Fibroblast of lung (primary cell): ENCODE measurements at places on chromosomes 4 and X.

- peak; percentile 33 for DNase-seq
These were observed 71.0 kb downstream of the DDX60L start for GRCh38 chr4:168409089-168409801.

GRCh38 chr4:74317616-74318246 lies 9.5 kb downstream of the EPGN start:
- DNase-seq: peak; percentile 75

DNA sequence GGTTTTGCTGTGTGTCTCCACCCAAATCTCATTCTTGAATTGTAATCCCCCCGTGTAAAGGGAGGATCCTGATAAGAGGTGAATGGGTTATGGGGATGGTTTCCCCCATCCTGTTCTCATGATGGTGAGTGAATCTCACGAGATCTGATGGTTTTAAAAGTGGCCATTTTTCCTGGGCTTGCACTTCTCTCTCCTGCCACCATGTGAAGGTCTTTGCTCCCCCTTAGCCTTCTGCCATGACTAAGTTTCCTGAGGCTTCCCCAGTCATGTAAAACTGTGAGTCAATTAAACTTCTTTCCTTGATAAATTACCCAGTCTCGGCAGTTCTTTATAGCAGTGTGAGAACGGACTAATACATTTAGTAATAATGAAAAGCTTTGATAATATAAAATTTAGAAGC lies 46.9 kb downstream of the ANTXR2 start:
- DNase-seq: peak; percentile 16

GRCh38 chr4:159608436-159608835 lies 505.6 kb downstream of the RAPGEF2 start:
- DNase-seq: no peak

DNA sequence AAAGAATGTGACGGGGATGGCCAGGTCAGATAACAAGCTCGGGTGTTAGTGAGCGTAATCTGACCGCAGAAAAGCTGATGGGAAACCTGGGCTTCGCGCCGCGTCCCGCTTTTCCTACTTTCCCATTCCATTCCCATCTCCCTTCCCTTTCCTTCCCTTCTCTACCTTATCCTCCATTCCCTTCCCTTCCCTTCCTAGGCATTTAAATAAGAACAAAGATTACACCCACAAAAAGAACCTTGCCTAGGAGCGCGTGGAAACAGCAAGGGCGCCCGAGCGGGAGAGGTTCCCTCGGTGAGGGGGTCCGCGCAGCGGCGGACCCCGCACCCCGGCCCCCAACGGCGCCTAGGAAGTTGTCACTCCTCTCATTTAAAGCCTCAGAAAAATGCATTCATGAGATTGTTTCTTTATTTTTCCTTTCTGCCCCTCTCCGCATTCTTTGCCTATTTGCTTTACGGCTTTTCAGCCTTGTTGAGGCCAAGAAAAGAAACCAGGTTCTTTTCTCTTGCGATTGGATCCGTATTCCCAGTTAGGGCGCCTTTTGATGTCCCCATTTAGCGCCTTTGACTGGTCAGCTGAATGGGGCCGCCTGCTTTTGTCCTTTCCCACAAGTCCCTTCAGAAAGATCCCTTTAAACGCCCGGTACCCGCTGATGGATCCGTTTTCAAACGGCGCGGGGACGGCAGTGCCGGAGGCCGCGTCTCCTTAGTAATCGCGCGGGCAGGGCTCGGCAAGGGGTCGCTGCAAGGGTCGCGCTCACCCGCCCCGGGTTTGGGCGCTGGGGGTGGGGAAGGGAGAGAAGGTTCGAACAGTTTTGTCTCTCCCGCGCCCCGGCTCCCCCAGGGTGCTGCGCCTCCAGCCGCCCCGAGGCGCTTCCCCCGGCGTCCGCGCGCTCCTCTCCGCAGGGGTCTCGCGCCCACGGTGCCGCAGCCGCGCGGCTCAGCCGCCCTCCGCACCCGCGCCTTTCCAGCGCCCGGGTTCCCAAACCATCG lies 54.1 kb upstream of the TMEM33 start:
- DNase-seq: no peak

GRCh38 chr4:110949542-110949941 lies 326.7 kb upstream of the PITX2 start:
- no peak for DNase-seq

DNA sequence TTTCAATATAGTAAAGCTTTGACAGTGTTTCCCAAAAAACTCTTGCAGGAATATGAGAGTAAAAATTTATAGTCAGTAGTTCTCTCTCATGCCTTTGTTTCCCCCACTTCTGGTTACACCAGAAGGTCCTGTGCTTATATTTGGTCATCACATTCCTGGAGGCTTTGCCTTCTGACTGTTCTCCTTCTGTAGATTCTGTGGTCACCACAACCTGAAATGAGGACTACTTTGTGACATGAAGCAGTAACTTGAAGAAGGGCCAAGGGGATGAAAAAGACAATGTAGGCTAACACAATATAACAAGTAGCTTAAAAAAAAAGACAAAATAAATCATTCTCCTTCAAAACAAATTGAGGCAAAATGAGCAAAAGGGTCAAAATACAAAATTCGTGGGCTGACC lies 366.2 kb upstream of the NR3C2 start:
- DNase-seq: no peak

- no peak for DNase-seq
These were observed 10.3 kb upstream of the SLC10A4 start for GRCh38 chr4:48472794-48473193.

DNA sequence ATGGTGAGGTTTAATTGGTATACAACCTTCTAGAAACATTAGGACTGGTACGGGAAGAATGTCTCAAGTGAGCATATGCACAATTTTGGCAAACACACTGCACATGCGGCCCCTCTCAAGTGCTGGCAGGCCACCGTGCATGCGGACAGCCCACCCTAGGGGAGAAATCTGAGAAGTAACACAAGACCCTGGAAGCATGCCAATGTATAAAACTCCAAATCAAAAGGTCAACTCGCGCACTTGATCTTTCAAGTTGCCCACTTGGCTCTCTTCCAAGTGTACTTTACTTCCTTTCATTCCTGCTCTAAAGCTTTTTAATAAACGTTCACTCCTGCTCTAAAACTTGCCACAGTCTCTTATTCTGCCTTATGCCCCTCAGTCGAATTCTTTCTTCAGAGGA lies 488.3 kb downstream of the CFAP47 start:
- DNase-seq: no peak

DNA sequence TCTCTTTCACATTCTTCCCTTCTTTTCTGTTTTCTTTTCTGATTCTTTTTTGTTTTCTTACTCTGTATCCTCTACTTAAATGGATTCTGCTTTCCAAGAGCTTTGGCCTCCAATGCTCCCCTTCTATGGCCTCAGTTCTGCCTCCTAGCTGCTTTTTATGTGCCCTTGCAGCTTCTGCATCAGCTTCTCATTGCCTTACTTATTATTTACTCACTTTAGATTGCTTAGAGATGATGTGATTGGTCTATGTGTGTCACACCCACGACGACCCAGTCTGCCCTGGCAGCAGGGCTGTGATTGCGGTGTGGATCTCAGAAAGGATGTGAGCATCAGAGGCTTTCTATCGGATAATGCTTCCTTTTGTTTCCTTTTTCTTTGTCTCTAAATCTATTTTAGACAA lies 71.8 kb upstream of the SMARCA5 start:
- DNase-seq: peak; percentile 3

DNA sequence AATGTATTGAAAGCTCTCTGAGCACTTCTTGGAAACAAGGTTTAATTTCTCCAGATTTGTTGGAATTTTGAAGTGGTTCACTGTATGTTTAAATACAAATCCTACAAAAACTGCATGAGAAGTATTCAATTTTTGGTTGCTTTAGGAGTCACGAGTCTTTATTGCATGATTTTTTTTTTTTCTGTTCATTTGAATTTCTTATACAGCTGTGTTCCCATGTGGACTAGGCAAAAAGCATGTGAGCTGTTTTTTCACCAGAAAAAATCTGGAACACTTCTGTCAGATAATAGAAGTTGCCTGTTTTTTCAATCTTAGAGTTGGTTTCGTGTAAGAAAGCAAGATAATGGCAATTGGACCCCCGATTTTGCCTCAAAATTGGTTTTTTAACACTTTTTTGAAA lies 66.4 kb downstream of the SLC9A6 start:
- DNase-seq: no peak

GRCh38 chr4:44651425-44651824 lies at the start of gene YIPF7:
YIPF7 (minus strand) TSS chr4:44651625; CDS start chr4:44650100, 1,525 bp downstream.
- no peak for DNase-seq
